ENCODE measurements at places on chromosomes 1 and 21. TPM values are rescaled to one million over a fixed set of nuclear protein-coding genes. Genes with fewer than 3 reads are reported as not detected.

GRCh38 chr1:16986962-16987361 lies 6.5 kb upstream of the MFAP2 start:
- no peak overlapping the region for H3K27ac ChIP-seq
- no peaks in the 10 kb centered on the region for H3K36me3 ChIP-seq
- no peaks in the 10 kb centered on the region for H3K4me1 ChIP-seq
- peaks cover 10% of the 10 kb centered on the region for H3K27me3 ChIP-seq
- no peak overlapping the region for H3K4me3 ChIP-seq

- H3K4me3 ChIP-seq, result no peak overlapping the region
- no peak for DNase-seq
Observed at GRCh38 chr1:42926235-42926878, 32.3 kb downstream of the SLC2A1 start.

DNA sequence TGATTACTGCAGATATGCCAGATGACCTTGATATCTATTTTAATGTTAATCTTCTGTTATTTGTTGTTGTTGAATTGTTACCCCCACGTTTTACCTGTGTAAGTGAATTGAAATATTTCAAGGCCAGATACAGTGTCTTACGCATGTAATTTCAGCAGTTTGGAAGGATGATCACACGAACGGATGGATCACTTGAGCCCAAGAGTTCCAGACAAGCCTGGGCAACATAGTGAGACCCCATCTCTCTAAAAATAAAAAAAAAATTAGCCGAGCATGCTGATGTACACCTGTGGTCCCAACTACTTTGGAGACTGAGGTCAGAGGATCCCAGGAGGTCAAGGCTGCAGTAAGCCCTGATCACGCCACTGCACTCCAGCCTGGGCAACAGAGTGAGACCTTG lies 32.2 kb downstream of the SDCCAG8 start:
- no peaks in the 10 kb centered on the region for H3K27me3 ChIP-seq
- no peak overlapping the region for H3K4me3 ChIP-seq
- peaks cover 48% of the 10 kb centered on the region for H3K36me3 ChIP-seq
- no peak for DNase-seq

GRCh38 chr1:54052431-54052933 lies 522 bp downstream of the TMEM59 start:
- peaks cover 14% of the 10 kb centered on the region for H3K36me3 ChIP-seq
- no peaks in the 10 kb centered on the region for H3K27me3 ChIP-seq
- no peak overlapping the region for H3K27ac ChIP-seq
- no peak overlapping the region for H3K4me3 ChIP-seq

- H3K36me3 ChIP-seq, result no peaks in the 10 kb centered on the region
- no peak for DNase-seq
- no peaks in the 10 kb centered on the region for H3K4me1 ChIP-seq
- no peak overlapping the region for H3K4me3 ChIP-seq
- H3K27me3 ChIP-seq, result no peaks in the 10 kb centered on the region
Observed at GRCh38 chr1:221025501-221025900, 146.3 kb downstream of the HLX start.

DNA sequence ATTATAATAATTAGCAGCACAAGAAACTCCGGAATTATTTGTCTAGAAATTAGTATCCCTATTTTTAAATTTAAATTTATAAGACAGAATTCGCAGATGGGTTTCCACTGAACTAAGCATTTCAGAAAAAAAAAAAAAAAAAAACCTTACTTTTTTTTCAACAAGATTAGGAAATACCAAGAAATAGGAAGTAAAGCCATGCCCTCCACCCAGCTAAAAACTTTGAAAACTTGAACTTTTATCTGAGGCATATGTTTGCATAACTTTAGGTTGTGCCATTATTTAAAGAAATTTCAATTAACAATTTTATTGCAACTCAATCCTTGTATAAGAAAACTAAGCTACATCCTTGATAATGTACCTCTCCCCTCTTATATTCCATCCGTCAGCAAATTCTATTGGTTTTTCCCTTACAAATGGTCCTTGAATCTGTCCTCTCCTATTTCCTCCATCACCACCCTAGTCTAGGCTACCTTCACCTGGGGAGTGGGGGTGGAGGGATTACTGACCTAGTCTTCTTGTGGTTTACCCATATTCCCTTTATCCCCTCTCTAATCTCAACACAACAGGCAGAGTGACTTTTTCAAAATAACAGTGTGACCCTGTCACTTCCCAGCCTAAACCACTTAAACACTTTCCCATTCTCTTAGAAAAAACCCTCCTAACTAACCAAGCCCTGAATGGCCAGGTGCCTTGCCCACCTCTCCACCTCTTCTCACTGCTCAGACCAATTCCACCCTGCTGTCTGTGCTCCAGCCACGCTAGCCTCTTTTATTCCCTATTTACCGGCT lies 1.4 kb upstream of the EVI5 start:
- peaks cover 16% of the 10 kb centered on the region for H3K4me1 ChIP-seq
- peaks cover 3% of the 10 kb centered on the region for H3K36me3 ChIP-seq
- H3K4me3 ChIP-seq, result no peak overlapping the region
- peaks cover 70% of the 10 kb centered on the region for H3K27me3 ChIP-seq
- no peak for DNase-seq

DNA sequence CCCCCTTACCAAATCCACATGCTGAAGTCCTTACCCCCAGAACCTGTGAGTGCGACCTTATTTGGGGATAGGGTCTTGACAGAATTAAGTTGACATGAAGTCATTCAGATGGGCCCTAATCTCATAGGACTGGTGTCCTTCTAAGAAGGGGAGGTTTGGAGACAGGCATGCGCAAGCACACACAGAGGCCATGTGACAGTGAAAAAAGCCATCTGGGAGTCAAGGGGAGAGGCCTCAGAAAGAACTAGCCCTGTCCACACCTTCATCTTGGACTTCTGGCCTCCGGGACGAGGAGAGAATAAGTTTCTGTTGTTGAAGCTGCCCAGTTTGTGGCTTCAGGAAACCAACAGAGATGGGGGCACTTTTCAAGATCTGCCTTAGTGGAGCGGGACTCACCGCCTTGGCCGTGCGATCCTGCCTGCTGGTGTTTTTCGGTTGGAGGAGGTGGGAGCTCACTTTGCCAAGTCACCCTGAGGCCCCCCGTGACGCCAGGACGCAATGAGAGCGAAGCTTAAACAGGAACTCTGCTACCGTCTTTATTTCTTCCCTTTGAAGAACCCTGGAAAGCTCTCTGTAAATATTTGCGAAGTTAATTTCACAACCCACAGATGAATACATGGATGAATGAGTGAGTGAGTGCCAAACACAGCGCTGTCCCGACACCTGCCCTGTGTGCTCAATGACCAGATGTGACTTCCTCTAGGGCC lies 42.5 kb upstream of the C1orf174 start:
- no peaks in the 10 kb centered on the region for H3K4me1 ChIP-seq
- no peak overlapping the region for H3K4me3 ChIP-seq
- DNase-seq, result no peak
- H3K36me3 ChIP-seq, result no peaks in the 10 kb centered on the region
- H3K27ac ChIP-seq, result no peak overlapping the region
- H3K27me3 ChIP-seq, result no peaks in the 10 kb centered on the region

DNA sequence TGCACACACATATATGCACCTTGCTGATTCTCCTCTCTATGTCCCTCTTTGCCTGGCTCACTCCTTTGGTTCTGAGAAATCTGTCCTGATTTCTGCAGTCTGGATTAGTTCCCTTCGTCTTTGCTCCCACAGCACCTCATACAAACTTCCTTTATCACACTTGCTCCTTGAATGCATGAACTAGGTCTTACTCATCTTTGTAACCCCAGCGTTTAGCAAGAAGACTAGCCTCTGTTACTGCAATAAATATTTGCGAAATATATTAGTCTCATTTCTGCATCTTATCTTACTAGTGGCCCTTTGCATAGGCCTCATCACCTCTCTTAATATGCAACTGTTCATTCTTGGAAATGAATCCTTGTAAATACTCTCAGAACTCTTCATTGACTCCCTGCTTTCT lies 11.4 kb downstream of the SMYD2 start:
- no peaks in the 10 kb centered on the region for H3K27me3 ChIP-seq
- peaks cover 8% of the 10 kb centered on the region for H3K4me1 ChIP-seq
- DNase-seq, result no peak
- no peak overlapping the region for H3K27ac ChIP-seq
- H3K36me3 ChIP-seq, result peaks cover 19% of the 10 kb centered on the region

- H3K36me3 ChIP-seq, result no peaks in the 10 kb centered on the region
- peaks cover 5% of the 10 kb centered on the region for H3K4me1 ChIP-seq
- no peak overlapping the region for H3K4me3 ChIP-seq
- no peak overlapping the region for H3K27ac ChIP-seq
- DNase-seq, result no peak
Observed at GRCh38 chr1:234670967-234671626, 61.1 kb upstream of the IRF2BP2 start.

DNA sequence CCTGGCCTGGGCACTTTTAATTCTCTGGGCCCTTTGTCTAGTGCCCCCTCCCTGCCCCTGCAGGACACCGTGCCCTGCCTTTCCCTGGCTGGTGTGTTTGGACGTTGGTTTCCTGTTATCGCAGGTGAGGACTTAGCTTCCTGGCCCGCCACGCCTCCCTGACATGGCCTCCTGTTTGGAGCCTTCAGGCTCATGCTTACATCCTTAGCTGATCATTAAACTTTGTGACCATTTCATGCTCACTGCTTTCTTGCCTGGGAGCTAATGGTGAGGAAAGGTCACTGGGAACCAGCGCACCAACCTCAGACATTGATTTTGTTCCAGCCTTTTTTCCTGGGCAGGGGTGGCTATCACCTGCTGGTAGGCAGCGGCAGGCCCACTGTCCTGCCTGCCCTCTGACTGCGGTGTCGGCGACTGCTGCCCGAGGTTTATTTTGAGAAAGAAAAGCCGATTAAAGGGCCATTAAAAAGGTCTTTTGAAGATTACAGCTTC lies 3.7 kb downstream of the PFKL start:
- H3K4me1 ChIP-seq, result peaks cover 47% of the 10 kb centered on the region
- DNase-seq, result peak; percentile 30
- H3K27me3 ChIP-seq, result no peaks in the 10 kb centered on the region

- no peaks in the 10 kb centered on the region for H3K36me3 ChIP-seq
- H3K4me3 ChIP-seq, result no peak overlapping the region
- H3K27me3 ChIP-seq, result peaks cover 16% of the 10 kb centered on the region
- H3K27ac ChIP-seq, result no peak overlapping the region
Observed at GRCh38 chr1:59976194-59977074, 49.9 kb upstream of the CYP2J2 start.

GRCh38 chr1:22702296-22703085 lies 8.1 kb upstream of the EPHB2 start:
- H3K4me3 ChIP-seq, result no peak overlapping the region
- DNase-seq, result no peak
- H3K36me3 ChIP-seq, result no peaks in the 10 kb centered on the region
- H3K27ac ChIP-seq, result no peak overlapping the region
- no peaks in the 10 kb centered on the region for H3K4me1 ChIP-seq
- peaks cover 6% of the 10 kb centered on the region for H3K27me3 ChIP-seq

DNA sequence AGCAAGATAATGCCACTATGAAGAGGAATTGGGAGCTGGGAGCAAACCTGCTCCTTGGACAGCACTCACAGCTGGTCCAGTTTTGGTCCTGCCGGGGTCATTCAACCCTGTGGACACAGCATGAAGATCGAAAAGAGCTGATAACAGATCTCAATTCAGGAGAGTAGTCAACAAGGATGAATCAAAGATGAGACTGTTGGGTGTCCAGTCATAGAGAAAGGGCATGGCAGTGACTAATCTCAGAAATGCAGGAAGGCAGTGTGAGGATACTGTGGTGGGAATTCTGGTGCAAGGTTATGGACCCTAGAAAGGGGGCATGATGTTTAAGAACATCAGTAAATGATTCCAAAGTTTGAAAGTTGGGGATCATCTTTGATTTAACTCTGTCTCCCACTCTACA lies 261.4 kb upstream of the ZP4 start:
- no peaks in the 10 kb centered on the region for H3K27me3 ChIP-seq
- no peaks in the 10 kb centered on the region for H3K4me1 ChIP-seq
- no peak overlapping the region for H3K27ac ChIP-seq
- H3K4me3 ChIP-seq, result no peak overlapping the region
- H3K36me3 ChIP-seq, result no peaks in the 10 kb centered on the region

DNA sequence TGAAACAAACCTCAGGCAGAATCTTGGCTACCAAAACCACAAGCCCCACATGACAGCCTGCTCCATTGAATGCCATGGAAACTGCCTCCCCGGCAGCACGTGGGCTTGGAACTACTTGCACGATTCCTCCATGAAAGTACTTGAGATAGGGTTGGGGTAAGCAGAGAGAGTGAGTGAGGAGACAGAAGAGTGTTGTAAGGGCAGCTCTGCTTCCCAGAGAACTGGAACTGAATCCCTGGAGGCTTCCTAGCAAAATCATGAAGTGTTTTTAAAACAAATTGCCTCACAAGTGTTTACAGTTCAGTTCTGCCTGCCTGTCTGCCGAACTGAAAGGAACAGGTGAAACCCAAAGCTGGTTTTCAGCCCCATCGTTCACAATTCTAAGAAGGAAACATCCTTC lies 35.3 kb upstream of the DNASE2B start:
- H3K27me3 ChIP-seq, result no peaks in the 10 kb centered on the region
- peaks cover 6% of the 10 kb centered on the region for H3K4me1 ChIP-seq
- no peak overlapping the region for H3K27ac ChIP-seq
- H3K36me3 ChIP-seq, result no peaks in the 10 kb centered on the region
- no peak overlapping the region for H3K4me3 ChIP-seq

GRCh38 chr1:91684481-91685196 lies 184.0 kb downstream of the CDC7 start:
- peak; percentile 21 for DNase-seq
- no peaks in the 10 kb centered on the region for H3K27me3 ChIP-seq
- H3K36me3 ChIP-seq, result peaks cover 36% of the 10 kb centered on the region
- H3K4me1 ChIP-seq, result peaks cover 47% of the 10 kb centered on the region
- H3K4me3 ChIP-seq, result peak overlapping the region; percentile 25
- H3K27ac ChIP-seq, result peak overlapping the region; percentile 91

DNA sequence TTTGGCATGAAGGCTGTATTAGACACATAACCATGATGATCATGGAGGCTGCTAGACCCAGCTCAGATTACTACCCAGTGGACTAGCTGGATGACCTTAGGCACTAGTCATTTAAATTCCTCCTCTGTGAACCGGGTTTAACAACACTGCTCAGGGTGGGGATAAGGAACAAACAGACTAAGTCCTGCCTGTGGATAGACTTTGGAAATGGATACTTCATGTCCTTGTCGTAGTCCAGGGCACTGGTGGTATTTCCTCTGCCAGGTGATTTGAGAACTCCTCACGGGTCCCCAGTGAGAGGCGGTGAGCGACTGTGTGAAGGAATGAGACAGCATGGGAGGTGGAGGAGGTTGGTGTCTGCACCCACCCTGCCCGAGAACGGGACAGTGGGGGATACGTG lies 72.9 kb upstream of the SELENON start:
- peaks cover 7% of the 10 kb centered on the region for H3K36me3 ChIP-seq
- no peak for DNase-seq
- H3K27me3 ChIP-seq, result peaks cover 13% of the 10 kb centered on the region
- H3K4me1 ChIP-seq, result peaks cover 46% of the 10 kb centered on the region
- H3K27ac ChIP-seq, result no peak overlapping the region

GRCh38 chr1:97646071-97646470 lies 274.8 kb downstream of the DPYD start:
- H3K4me1 ChIP-seq, result no peaks in the 10 kb centered on the region
- no peak overlapping the region for H3K27ac ChIP-seq
- H3K27me3 ChIP-seq, result no peaks in the 10 kb centered on the region
- H3K36me3 ChIP-seq, result peaks cover 9% of the 10 kb centered on the region

Gene PARP1
- total RNA-seq, result 187 TPM

Gene FMOD
- total RNA-seq, result not detected

Gene TAL1
- total RNA-seq, result not detected

Gene ASH1L
- 44.1 TPM for total RNA-seq

Gene F3
- not detected for total RNA-seq

Gene ADORA3
- 0.15 TPM for total RNA-seq

Gene TSACC
- 0.89 TPM for total RNA-seq

Measured in activated CD4-positive, alpha-beta T cell treated with anti-CD3 and anti-CD28 coated beads, Interleukin-2, amount 10 ng/mL, durations not matched to agents 7 days and 5 days (primary cell).